ENCODE measurements at places on chromosomes 12 and 14. TPM values are rescaled to one million over a fixed set of nuclear protein-coding genes. Genes with fewer than 3 reads are reported as not detected.

AHSA1 gene
- 107 TPM for total RNA-seq

ARG2 gene
- 59.1 TPM for total RNA-seq

PTPRQ gene
- total RNA-seq = 0.82 TPM

PIK3C2G gene
- 0.41 TPM for total RNA-seq

RD3L gene
- total RNA-seq = not detected

ACSM4 gene
- total RNA-seq = not detected

MIP gene
- total RNA-seq = 0.41 TPM

DEGS2 gene
- 0.41 TPM for total RNA-seq

BBS10 gene
- total RNA-seq = 44.8 TPM

SDR9C7 gene
- total RNA-seq = 0.41 TPM

TNFRSF1A gene
- total RNA-seq = 4.5 TPM

VDR gene
- not detected for total RNA-seq

DERA gene
- total RNA-seq = 22.4 TPM

CLEC1B gene
- not detected for total RNA-seq

RNASE2 gene
- not detected for total RNA-seq

SRGAP1 gene
- 40.8 TPM for total RNA-seq

GNS gene
- 45.2 TPM for total RNA-seq

TGM1 gene
- total RNA-seq = 0.82 TPM

BEGAIN gene
- 8.6 TPM for total RNA-seq

GPR84 gene
- total RNA-seq = not detected

AKAP3 gene
- total RNA-seq = 4.1 TPM

TAS2R20 gene
- total RNA-seq = 6.9 TPM

CLEC1A gene
- total RNA-seq = 0.41 TPM

NKX2-1 gene
- 0.82 TPM for total RNA-seq

EPYC gene
- total RNA-seq = not detected

JPH4 gene
- 32.2 TPM for total RNA-seq

GPR137C gene
- total RNA-seq = 25.3 TPM

PTGES3 gene
- total RNA-seq = 78.7 TPM

CIROP gene
- not detected for total RNA-seq

CCDC38 gene
- total RNA-seq = not detected

RNF212B gene
- total RNA-seq = not detected

SYNE3 gene
- 1.2 TPM for total RNA-seq

Data from frontal cortex (tissue), 4 donors.